ENCODE measurements at places on chromosomes 13 and 19. TPM values are rescaled to one million over a fixed set of nuclear protein-coding genes. Genes with fewer than 3 reads are reported as not detected.

GRCh38 chr19:50555450-50556281 is 12.6 kb downstream of the LRRC4B start:
- H3K4me3 ChIP-seq: peak overlapping the region; percentile 20
- H3K4me1 ChIP-seq: peaks cover 4% of the 10 kb centered on the region
- H3K36me3 ChIP-seq: no peaks in the 10 kb centered on the region

DNA sequence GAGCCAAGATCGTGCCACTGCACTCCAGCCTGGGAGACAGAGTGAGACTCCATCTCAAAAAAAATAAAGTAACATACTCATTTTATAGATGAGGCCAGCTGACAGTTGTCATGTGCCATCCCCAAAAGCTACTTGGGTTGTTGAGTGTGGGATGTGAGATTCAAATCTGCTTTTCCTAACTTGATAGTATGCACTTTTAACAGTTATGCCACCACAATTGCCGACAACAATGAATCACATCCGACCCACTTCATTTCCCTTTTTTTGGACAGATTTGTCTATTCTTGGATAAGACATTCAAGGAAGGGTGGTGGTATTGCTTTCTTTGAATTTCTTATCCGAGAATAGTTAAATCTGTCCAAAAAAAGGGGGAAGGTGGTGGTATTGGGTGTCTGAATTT is 16.3 kb upstream of the DNMT1 start:
- peaks cover 5% of the 10 kb centered on the region for H3K27me3 ChIP-seq
- H3K4me1 ChIP-seq: peaks cover 5% of the 10 kb centered on the region
- DNase-seq: no peak
- H3K4me3 ChIP-seq: no peak overlapping the region

DNA sequence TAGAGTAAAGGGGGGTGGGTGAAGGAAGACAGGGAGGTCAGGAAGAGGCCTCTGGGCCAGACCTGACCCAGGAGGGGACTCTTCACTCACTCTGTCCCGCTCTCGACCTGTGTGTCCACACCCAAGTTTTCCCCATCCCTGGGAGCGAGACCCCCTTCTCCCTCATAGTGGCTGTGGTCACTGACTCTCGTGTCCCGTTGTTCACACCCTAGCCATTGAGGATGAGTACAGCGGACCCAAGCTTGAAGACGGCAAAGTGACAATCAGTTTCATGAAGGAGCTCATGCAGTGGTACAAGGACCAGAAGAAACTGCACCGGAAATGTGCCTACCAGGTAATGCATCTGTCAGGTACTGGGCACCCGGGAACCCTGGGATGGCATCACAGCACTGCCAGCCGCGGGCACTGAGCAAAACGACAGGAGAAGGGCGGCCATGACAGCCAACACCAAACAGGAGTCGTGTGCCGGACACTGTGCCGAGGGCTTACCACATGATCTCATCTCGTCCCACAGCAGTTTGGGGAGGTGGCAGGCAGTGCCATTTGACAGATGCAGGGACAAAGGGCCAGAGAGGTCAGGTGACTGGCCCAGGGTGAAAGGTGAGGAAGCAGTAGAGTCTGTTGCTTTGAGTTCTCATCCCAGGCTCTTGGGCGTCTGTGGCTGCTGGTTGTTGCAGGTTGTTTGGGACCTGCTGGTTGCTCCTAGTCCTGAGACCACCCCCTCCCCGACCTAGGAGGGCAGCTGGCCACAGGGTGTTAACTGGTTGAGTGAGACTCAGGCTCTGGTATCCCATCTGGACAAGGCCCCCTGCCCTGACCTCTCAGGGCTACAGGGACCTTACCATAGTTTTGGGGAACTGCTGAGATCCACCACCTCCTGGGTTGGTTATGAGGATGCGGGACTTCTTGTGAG is 29.6 kb downstream of the PPP5C start:
- no peak overlapping the region for H3K27ac ChIP-seq
- peaks cover 9% of the 10 kb centered on the region for H3K4me1 ChIP-seq
- no peak for DNase-seq
- no peak overlapping the region for H3K4me3 ChIP-seq
- no peaks in the 10 kb centered on the region for H3K27me3 ChIP-seq
- peaks cover 49% of the 10 kb centered on the region for H3K36me3 ChIP-seq

- peak overlapping the region; percentile 67 for H3K27ac ChIP-seq
- DNase-seq: peak; percentile 35
- H3K4me3 ChIP-seq: peak overlapping the region; percentile 62
These were observed 51.6 kb upstream of the UBL3 start for GRCh38 chr13:29901710-29902631.

- H3K4me3 ChIP-seq: no peak overlapping the region
- peaks cover 12% of the 10 kb centered on the region for H3K27me3 ChIP-seq
- no peaks in the 10 kb centered on the region for H3K36me3 ChIP-seq
- no peak overlapping the region for H3K27ac ChIP-seq
- no peaks in the 10 kb centered on the region for H3K4me1 ChIP-seq
- no peak for DNase-seq
These were observed 10.4 kb upstream of the GIPR start for GRCh38 chr19:45657520-45658167.

DNA sequence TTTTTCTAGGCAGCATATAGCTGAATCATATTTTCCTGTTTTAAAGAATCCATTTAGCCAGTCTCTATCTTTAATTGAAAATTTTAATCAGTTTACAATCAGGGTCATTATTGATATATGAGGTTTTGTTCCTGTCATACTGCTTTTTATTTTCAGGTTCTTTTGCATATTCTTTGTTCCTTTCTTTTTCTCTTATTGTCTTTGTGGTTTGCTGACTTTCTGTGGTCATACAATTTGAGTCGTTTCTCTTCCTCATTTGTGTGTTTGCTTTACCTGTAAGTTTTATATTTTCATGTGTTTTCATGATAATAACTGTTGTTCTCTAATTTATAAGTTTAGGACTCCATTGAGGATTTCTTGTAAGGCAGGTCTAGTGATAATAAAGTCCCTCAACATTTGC is 812.6 kb downstream of the DACH1 start:
- H3K4me1 ChIP-seq: no peaks in the 10 kb centered on the region
- no peak overlapping the region for H3K27ac ChIP-seq
- H3K4me3 ChIP-seq: no peak overlapping the region
- H3K27me3 ChIP-seq: no peaks in the 10 kb centered on the region
- DNase-seq: no peak

GRCh38 chr13:114248011-114248410 is 13.3 kb downstream of the CDC16 start:
- DNase-seq: no peak
- peaks cover 71% of the 10 kb centered on the region for H3K36me3 ChIP-seq
- H3K4me1 ChIP-seq: no peaks in the 10 kb centered on the region
- H3K27me3 ChIP-seq: no peaks in the 10 kb centered on the region
- no peak overlapping the region for H3K27ac ChIP-seq
- H3K4me3 ChIP-seq: no peak overlapping the region

GRCh38 chr13:61777899-61778298 is 362.2 kb upstream of the PCDH20 start:
- no peaks in the 10 kb centered on the region for H3K4me1 ChIP-seq
- H3K27me3 ChIP-seq: no peaks in the 10 kb centered on the region
- no peak overlapping the region for H3K27ac ChIP-seq
- H3K36me3 ChIP-seq: no peaks in the 10 kb centered on the region
- no peak for DNase-seq

DNA sequence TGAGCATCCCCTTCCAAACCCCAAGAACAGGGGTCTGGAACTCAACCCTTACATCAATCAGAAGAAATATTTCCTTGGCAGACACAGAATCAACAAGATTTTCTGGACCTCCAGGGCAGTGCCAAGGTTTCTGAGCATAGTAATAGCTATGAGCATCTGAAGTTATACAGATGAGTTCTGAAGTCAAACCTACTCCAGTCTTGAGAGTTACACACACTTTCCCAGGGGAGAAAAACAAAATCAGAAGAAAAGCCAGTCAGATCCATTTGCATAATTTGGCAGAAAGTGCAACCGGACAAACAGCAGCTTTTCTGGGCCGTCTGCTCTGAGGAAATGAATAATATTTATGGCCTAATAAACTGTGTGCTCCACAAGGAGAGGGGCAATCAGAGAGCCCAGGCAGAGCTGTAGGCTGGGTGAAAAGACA is 93.1 kb downstream of the KL start:
- H3K36me3 ChIP-seq: no peaks in the 10 kb centered on the region
- no peak overlapping the region for H3K27ac ChIP-seq
- no peak overlapping the region for H3K4me3 ChIP-seq
- peaks cover 15% of the 10 kb centered on the region for H3K27me3 ChIP-seq

DNA sequence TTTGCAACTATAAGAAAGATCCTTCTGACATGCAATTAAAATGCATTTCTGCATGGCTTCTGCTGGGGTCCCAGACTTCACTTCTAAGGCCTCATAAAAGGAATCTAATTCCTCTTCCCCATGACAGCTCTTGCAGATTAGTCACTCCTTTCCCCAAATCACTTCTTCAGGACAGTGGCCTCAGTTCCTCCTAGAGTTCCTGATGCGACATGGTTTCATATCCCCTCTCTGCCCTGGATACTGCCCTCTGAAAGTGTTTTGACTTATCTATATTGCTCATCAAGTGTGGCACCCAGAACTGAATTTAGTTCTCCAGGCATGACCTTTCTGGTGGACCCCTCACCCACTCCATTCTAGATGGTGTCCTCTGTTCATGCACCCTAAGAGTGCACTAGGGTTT is 238.1 kb downstream of the FOXO1 start:
- peaks cover 20% of the 10 kb centered on the region for H3K4me1 ChIP-seq
- no peaks in the 10 kb centered on the region for H3K36me3 ChIP-seq
- H3K27ac ChIP-seq: no peak overlapping the region
- no peak overlapping the region for H3K4me3 ChIP-seq
- no peaks in the 10 kb centered on the region for H3K27me3 ChIP-seq

DNA sequence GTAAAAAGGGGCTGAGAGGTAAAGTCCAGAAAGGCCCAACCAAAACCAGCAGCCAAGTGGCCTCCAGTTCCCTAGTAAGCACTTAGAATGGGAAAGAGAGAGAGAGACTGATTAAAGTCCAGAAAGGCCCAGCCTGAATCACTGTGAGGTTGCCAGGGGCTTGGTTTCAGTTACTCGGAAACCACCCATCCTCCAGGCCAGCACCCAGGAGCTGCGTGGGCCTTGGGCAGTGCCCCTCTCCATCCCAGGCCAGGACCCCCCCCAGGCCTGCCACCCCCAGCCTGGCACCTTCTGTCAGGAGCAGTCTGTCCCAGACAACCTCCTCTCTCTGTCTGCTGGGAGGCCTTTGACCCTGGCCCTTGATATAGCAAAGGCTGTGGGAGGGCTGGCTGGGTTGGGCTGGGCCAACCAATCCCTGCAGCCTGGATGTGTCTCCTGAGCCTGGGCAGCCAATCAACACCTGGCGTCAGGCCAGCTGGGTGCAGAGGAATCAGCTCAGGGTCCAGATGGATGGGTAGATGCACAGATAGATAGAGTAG is at the start of gene CYP4F2:
Gene CYP4F2, minus strand, starts transcription at position 337 of the 539 bp plus-strand sequence. CDS start 463 bp downstream, outside the sequence.
- H3K4me1 ChIP-seq: peaks cover 9% of the 10 kb centered on the region
- no peak within 1 kb of the TSS for H3K27ac ChIP-seq
- peaks cover 20% of the 10 kb centered on the region for H3K27me3 ChIP-seq
- no peak for DNase-seq
- H3K4me3 ChIP-seq: no peak within 1 kb of the TSS

- H3K36me3 ChIP-seq: no peaks in the 10 kb centered on the region
- H3K27ac ChIP-seq: no peak overlapping the region
- no peak overlapping the region for H3K4me3 ChIP-seq
These were observed 19.3 kb downstream of the COL4A2 start for GRCh38 chr13:110326263-110326904.

GRCh38 chr13:98691360-98691759 is 61.1 kb downstream of the SLC15A1 start:
- H3K4me1 ChIP-seq: no peaks in the 10 kb centered on the region
- H3K27me3 ChIP-seq: peaks cover 4% of the 10 kb centered on the region
- DNase-seq: no peak
- no peak overlapping the region for H3K27ac ChIP-seq
- no peak overlapping the region for H3K4me3 ChIP-seq

DNA sequence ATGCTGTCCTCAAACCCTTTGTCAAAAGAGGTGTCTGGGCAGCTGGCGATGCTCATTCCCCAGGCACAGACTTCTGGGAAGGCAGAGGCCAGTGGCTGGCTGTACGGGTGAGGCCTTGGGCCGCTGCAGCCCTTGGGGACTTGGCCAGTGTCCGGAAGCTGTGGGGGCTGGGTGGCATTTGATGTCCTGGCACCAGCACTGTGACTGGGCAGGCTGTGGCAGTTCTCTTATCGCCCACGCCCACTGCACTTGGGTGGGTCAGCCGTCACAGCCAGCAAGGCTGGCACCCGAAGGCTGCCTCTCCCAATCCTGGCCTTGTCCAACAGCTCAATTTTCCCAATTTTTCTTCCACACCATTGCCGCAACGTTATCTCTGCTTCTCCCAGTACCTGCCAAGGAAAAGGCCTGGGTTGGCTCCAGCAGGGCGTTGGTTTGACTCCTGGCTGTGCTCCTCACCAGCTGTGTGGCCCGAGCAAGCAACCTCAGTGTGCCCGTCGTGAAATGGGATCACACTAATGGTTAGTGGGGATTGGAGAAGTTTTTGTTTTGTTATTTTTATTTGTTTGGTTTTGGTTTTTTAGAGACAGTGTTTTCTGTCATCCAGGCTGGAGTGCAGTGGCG is 12.7 kb upstream of the SLC44A2 start:
- no peak for DNase-seq
- no peak overlapping the region for H3K4me3 ChIP-seq
- no peaks in the 10 kb centered on the region for H3K27me3 ChIP-seq
- H3K4me1 ChIP-seq: peaks cover 26% of the 10 kb centered on the region

DNA sequence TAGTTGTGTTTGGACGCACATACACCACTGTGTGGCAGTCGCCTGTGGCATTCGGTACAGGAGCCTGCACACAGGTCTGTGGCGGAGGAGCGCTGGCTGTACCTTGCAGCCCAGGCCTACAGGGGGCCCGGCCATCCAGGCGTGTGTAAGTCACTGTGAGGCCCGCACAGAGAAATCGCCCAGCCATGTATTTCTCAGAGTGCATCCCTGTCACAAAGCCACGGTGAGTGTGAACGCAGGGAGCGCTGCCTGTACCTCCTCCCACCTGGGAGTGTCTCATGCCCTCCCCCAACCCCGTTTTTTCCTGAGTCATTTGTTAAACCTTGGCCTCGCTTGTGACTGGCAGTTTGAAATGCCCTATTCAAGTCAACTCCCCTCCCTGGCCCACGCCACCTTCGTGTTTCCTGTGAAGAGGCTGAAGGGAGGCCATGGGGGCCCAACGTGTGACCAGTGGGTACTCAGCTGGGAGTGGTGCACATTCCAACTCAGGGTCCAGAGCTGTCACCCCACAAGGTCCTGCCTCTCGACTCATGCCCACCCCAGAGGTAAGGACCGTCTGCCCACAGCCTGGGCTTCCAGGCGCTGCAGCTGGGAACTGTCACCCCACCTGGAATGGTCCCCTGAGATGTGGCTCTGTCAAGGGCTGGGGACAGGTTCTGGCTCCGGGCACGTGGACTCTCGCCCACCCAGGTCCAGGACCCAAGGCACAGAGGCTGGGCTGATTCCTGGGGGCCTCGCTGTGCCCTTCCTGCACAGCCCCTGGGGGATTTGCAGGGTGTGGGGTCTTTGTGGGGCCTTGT is 11.6 kb upstream of the RASA3 start:
- no peak overlapping the region for H3K4me3 ChIP-seq
- DNase-seq: peak; percentile 57
- no peak overlapping the region for H3K27ac ChIP-seq
- peaks cover 19% of the 10 kb centered on the region for H3K27me3 ChIP-seq

GRCh38 chr19:49730166-49730565 is 32.9 kb downstream of the TSKS start:
- no peak overlapping the region for H3K27ac ChIP-seq
- no peak overlapping the region for H3K4me3 ChIP-seq
- H3K4me1 ChIP-seq: peaks cover 3% of the 10 kb centered on the region
- H3K36me3 ChIP-seq: no peaks in the 10 kb centered on the region
- no peaks in the 10 kb centered on the region for H3K27me3 ChIP-seq

Gene MFSD12
- total RNA-seq: 61.0 TPM

Gene ATP1A3
- total RNA-seq: 3.3 TPM

Gene ZNF600
- 20.5 TPM for total RNA-seq

Gene FGF9
- total RNA-seq: not detected

Gene TEKTIP1
- 9.4 TPM for total RNA-seq
